Stromal cell of bone marrow (primary cell): ENCODE measurements at places on chromosomes 2 and 18.

DNA sequence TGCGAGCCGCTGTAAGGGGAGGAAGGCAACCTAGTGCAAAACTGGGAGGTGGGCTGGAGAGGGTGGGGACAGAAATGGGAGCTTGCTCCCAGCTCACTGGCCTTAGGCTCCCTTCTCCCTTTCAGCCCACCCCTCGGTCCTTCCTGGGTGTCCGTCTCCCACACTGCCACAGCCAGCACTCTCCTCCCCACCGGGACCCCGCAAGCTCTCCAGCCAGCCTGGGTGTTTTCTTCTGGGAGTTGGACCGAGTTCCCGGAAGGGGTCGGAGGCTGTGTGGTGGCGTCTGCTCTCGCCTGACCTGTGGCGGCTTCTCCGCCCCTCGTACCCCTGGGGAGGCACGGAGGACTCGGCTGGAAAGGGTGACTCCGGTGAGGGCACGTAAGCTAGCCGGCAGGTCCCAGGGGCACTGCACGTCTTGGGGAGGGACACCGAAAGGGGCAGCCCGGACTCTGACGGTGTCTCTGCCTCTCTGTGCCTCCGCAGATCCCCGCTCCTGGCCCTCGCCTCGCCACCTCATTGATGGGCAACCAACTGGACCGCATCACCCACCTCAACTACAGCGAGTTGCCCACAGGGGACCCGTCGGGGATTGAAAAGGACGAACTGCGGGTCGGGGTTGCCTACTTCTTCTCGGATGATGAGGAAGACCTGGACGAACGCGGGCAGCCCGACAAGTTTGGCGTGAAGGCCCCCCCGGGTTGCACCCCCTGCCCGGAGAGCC is 1.1 kb downstream of the LRATD1 start:
- DNase-seq, result no peak

DNA sequence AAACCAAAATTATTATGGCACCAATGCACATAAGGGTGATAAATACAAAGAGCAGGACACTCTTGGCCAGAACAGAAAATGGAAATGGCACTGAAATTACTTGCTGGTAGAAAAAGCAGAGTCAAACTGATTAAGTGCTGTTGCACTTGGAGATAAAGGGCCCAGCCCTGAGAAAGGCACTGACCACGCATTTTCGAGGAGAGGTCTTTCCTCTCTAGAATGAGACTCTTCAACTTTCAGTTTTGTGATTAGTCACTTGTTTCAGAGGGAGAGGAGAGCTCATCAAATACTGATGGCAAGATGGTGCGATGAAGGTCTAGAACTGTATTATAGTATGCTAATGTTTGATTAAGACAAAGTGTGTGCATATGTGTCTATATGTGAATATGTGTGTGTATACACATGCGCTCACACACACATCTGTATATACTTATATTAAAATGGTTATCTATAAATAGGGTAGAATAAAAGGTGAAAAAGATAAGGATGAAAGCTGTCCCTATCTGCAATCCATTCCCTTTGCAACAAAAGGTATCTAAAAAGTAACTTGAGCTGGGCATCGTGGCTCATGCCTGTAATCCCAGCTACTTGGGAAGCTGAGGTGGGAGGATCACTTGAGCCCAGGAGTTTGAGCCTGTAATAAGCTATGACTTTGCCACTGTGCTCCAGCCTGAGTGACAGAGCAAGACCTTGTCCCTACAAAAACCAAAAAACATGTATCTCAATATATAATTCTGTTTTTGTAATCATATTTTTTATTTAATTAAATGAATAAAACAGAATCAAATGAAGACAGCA is 48.8 kb upstream of the ZDBF2 start:
- DNase-seq, result no peak

GRCh38 chr2:98374286-98374685 is 28.0 kb downstream of the CNGA3 start:
- no peak for DNase-seq

DNA sequence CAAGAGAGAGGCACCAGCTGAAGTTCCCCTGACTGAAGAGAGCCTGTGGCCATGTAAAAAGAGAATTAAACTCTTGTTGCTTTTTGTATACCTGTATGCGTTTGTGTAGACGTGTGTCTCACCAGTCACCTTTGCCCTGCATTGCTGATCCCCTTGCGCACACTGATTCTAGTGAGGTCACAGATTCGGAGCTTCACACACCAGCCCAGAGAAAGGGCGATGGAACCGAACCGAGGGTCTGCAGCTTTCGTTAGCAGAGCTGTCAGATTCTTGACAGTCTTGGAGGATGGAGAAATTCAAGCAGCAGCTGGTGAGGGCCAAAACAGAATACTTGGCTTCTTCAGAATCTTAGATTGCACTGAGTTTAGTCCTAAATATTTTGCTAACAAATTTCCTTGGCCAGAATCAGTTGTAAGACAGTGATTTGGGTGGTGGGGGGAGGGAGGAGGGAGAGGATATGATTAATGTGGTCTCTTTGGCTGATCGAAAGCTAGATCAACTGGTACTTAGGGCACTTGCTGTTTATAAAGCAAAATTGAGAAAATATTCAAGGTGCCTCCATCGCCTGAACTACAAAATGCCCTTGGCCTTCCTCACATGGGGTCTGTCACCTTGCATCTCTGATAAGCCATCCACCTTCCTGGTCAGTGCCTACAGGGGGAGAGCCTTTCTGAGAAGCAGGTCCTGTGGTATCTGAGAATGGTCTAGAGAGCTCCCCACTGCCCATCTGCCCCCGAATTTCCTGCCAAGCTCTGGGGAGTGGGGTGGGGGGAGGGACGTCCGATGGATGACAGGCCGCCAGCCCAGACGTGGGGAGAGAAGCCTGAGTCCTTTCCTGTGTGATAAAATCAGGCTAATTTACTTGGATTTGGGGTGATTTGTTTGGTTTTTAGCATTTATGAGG is 123.5 kb downstream of the CABLES1 start:
- DNase-seq, result no peak

- no peak for DNase-seq
These were observed 74.9 kb downstream of the ATL2 start for GRCh38 chr2:38301969-38302702.

DNA sequence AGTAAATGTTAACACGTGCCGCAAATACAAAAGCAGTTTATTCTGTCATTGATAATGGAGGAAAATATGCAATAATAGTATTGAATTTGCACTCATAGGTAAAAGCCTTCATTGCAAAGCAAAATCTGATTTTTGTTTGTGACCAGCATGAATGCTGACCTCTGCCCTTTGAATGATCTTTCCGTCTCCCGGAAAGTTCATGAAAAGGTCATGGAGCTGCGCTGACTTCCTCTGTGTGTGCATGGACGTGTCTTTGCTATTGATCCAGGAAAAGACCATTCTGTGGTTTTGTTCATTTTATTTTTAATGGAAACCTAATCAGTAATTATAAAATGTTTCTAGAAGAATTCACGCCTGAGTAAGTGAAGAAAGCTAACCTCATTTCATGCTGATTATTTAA is 320.0 kb downstream of the MTX2 start:
- no peak for DNase-seq

DNA sequence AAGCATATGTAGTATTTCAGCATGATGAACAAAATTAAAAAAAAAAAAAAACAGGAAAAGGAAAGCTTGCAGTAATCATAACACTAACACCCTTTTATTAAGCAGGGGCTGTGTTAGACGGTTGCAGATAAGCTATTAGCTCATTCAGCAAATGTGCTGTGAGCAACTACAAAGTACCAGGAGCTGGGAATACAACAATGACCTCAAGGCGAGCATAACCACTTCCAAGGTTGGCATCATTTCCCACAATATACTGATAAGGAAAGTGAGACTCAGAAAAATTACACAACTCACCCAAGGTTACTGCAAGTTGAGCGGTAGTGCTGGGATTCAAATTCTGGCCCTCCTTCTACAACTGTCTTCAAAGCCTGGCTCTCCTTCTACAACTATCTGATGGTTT is 38.2 kb upstream of the ACTR3 start:
- no peak for DNase-seq
